Activated CD4-positive, alpha-beta T cell treated with anti-CD3 and anti-CD28 coated beads for 36 hours (primary cell): ENCODE measurements at places on chromosomes 13 and 19. TPM values are rescaled to one million over a fixed set of nuclear protein-coding genes. Genes with fewer than 3 reads are reported as not detected.

GRCh38 chr19:13975870-13976269, 23.6 kb downstream of the DCAF15 start:
- DNase-seq: no peak

Gene C1QTNF9B
- total RNA-seq: not detected

Gene UBE2L5
- not detected for total RNA-seq

DNA sequence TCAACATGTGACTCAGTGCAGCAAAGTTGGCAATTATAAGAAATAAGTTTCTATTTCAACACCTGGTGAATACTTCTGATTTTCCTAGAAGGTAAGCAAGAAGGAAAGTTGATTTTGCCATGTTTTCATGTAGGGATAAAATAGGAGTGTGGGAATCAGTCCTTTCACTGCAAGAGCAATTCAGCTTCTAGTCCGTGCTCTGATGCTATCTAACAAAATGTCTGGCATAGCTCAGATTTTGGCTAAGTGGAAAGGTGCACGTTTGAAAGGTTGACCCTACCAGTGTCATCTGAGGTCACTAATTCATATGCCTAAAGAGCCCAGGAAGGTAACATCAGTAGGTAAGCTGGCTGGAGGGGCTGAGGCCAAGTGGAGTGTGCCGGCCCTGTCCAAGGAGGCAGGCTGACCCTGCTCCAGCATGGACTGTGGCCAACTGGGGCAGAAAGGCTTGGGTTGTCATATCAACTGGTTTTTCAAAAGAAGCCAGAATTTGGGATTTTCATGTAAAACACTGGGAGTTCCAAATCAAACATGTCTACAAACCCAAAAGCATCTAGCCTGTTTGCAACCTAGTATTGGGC, 38.9 kb upstream of the MEDAG start:
- DNase-seq: no peak
